ENCODE measurements at places on chromosomes 6 and 20. TPM values are rescaled to one million over a fixed set of nuclear protein-coding genes. Genes with fewer than 3 reads are reported as not detected.

DNA sequence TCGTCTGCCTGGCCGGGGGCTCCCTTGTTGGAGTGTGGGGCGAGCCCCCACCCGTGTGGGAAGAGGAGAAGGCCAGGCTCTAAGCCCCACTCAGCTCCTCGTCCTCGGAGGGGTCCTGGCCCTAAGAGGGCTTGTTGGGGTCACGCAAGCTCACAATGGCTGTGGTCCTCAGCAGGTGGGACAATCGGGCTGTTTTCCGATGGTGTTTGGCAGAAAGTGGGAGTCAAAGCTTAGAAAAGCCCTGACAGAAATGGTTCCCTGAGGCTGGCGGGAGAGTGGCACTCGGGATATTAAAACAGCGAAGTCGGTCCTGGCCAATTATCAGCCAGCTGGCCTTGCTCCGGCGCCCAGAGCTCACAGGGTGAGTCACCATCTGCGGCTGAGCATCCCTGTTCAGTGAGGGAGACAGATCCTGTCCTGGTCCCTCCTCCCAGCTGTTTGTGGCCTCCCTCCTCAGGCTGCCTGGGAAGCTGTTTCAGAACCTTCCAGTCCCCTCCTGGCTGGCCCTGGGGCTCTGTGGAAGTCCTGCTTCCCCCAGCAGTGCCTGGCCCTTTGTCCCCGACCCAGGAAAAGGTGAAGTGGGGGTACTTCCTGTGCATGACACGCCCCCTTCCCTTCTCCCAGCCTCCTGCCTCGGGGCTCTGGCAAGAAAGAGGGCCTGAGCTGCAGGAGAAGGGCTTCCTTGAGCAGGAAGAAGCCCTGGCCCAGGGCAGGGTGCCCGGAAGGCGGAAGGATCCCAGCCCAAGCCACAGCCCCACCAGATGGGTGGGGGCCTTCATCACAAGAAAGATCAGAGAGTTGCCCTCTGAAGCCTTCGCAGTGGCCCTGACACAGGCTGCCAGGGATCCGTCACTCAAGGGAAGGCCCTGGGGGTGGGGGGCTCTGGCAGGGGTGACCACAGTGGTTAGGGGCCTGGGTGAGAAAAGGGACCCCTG, 53.6 kb upstream of the BHLHE23 start:
- peak; percentile 89 for DNase-seq

Gene ECT2L
- total RNA-seq: not detected

DNA sequence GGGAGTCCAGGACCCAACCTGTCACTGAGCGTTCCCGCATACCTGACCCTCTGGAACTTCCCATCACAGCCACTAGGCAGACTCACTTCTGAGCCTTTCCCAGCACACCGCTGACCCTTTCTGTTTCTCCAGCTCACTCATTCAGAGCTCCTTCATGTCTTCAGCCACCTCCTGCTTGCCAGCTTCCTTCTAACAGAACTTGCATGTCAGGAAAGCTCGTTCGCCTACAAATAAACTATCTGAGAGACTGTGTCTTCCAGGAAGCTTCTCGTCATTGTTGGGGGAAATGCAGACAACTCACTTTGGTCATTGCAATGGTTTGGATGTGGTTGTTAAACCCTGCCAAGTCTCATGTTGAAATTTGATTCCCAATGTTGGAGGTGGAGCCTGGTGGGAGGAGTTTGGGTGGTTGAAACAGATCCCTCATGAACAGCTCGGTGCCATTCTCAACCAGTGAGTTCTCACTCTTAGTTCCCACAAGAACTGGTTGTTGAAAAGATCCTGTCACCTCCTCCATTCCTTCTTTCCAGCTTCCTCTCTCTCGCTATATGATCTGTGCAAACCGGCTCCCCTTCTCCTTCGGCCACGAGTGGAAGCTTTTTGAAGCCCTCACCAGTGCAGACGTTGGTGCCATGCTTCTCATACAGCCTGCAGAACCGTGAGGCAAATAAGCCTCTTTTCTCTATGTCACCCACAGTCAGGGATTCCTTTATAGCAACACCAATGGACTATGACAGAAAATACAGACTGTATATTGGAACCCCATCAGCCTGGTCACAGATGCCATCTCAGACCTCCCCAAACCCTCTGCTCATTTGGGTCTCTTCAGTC, 1.4 kb upstream of the MUC21 start:
- peak; percentile 51 for DNase-seq

DNA sequence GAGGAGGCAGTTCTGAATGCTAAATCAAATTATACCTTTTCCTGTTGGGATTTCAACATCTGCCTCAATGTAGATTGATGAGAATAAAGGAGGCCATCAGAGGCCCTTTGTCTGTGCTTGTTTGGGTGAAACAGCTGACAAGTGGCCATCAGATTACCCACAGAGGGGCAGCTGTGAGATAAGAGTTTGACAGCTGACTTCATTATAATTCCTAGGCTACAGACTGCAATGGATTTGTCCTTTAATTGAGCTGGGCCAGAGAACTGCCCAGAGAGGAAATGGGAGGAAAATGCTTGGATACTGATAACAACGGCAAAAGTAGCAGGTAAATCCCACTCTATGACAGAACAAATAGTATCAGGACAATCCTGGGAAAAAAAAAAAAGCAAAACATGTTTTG, 649.4 kb downstream of the HDGFL1 start:
- no peak for DNase-seq

DNA sequence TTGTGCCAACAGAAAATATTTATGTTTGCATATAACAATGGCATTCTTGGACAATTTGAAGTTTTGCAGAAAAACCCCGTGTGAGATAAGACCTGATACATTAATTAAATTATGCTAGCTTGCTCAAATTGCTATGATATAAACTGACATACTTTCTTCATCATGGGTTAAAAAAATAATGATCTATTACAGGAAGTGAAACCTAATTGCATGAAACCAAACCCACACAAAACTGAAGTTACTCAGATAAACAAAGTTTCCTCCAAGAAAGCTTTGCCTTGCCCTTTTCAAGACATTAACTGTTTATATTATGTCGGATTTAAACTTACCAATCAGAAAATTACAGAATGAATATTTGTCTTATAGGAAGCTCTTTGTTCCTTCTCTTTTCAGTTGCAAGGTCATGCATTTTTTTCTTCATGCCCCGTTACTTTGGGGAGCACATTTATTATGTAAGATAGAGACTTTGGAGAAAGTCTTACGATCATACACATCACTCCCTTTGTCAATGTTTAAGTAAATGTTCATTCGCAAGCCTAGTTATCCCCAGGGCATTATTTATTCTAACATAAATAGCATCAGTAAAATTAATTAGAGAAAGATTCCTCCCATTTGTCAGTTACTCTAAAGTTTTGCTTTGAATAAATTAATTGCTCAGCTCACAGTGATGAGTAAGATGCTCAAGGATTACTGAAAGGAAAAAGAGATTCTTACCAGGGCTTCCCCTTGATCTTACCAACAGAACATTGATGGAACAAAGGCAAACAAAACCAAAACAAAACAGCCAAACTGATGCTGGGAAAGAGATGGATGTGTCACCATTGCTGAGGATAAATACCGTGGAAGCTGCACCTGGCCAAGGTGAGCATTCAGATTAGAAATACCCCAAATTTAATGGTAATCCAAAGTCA, 14.8 kb upstream of the TMEM244 start:
- DNase-seq: no peak

GRCh38 chr6:44353336-44353735, 10.9 kb downstream of the SPATS1 start:
- DNase-seq: peak; percentile 47

GRCh38 chr20:50283922-50284810, 93.5 kb downstream of the CEBPB start:
- peak; percentile 83 for DNase-seq

DNA sequence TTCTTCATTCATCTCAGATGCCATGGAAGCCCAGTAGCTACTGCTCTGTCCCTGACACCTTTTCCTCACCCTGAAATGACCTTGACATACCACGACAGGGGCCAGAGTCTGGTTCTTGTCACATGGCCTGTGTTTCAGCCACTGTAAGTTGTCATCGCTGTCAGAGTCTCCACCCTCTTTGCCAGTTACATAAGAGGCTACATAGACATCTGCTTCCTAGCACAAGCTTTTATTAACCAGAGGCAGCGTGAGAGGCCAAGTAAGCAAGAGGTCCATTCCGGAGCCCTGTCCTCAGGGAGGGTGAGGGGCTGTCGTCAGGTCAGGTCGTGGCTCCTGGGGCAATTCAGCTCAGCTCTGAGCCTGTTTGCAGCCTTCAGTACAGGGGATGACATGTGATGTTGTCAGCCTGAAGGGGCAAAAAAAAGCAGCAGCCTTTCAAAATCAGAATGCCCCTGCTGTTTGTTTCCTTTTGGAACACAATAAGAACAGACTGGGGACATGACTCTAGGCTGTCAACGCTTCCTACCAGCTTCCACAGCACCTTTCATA, 146.3 kb downstream of the MTFR2 start:
- no peak for DNase-seq

- DNase-seq: no peak
These were observed 48.0 kb downstream of the ADTRP start for GRCh38 chr6:11730641-11731040.

- DNase-seq: no peak
These were observed 34.8 kb downstream of the RNASET2 start for GRCh38 chr6:166921570-166921969.

DNA sequence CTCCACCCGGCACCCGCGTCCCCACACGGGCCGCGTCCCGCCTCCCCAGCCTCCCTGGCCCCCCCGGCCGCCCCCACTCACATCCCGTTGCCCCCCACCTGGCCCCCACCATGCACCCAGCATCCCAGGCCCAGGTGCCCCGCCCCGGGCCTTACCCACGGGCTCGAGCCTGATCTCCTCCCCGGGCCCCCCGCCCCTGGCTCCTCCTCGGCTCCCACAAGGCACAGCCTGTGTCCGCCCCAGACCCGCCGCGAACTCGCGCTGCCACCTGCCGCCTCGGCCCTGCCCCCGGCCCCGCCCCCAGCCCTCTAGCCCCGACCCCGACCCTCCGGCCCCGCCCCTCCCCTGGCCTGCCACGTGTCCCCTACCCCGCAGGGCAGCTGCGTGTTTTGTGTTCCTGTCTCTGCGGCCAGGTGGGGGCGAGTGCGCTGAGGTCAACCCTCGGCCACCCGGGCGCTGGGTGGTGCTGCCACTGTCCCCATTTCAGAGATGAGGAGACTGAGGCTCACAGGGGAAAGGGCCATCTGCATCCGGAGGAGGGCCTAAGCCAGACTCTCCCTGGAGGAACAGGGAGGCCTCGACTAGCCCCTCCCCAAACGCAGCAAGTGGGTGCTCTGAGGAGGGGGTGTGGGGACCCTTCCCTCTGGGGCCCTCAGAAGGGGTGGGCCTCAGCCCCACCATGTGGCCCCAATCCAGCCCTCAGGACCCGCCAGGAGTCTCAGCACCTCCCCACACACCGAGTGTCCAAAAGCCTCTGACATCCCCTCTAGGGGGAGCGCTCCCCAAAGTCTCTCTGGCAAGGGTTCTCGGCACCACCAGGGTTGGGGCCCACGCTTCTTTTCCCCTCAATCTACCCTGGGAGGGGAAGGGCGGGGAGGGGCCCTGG, 99.8 kb downstream of the TAF4 start:
- DNase-seq: no peak

- DNase-seq: no peak
These were observed 11.5 kb upstream of the CST7 start for GRCh38 chr20:24937579-24937978.

Gene SCGN
- total RNA-seq: not detected

Gene OR2H1
- total RNA-seq: not detected

- DNase-seq: no peak
These were observed 12.7 kb downstream of the DYNLRB1 start for GRCh38 chr20:34528921-34529297.

Gene CTSA
- 142 TPM for total RNA-seq

GRCh38 chr20:23602241-23602640, 3.5 kb downstream of the CST9 start:
- no peak for DNase-seq

DNA sequence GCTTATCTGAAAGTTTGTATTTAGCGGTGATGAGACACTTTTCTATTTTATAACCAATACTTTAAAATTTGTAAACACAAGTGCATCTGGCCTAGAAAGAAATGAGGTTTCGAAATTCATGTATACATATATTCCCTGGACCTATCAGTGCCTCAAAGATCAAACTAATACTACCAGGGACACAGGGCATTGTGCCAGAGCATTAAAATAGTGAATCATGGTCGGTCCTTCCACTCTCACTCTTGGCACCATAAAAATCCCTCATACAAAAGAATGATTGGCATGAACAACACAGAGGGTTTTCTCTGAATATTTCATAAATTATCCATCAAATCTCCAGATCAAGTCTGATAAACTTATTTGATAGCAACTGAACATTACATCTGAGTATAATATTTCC, 62.0 kb downstream of the MMUT start:
- no peak for DNase-seq

Gene MROH8
- total RNA-seq: 1.3 TPM

DNA sequence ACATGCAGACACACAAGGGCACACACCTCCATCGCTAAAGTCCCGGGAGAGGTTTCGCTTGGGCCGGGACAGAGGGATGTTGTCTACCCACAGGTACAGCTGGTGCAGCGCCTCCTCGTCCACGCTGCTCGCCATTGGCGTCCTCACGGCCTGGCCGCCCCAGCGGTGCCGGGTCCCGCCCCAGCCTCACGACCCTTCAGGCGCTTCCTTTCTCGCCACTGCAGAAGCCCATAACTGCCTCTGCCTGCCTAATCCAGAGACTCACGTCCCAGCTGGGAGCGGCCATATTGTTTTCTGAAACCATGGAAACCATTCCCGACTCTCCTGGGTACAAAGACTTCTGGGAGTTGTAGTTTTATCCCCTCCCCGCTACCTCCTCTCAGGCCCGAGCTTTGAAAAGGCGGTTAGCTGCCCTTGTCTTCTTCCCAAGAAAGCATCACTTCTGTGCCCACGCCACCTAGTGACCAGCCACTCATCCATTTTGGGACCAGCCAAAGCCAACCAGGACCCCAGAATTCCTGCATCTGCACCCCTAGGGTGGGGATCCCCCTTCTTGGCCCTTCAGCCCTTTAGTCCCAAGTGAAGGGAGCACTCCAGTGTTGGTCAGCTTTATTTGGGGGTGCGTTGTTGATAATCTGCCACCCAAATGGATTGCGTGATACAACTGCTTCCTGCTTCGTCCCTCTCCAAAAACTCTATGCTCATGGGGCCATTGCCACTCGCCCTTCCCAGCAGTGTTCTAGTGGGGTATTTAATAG, at the start of gene SPEF1:
SPEF1 (minus strand) TSS at position 296 of the 758 bp plus-strand sequence; CDS start at position 135, 161 bp downstream.
- DNase-seq: peak; percentile 95

DNA sequence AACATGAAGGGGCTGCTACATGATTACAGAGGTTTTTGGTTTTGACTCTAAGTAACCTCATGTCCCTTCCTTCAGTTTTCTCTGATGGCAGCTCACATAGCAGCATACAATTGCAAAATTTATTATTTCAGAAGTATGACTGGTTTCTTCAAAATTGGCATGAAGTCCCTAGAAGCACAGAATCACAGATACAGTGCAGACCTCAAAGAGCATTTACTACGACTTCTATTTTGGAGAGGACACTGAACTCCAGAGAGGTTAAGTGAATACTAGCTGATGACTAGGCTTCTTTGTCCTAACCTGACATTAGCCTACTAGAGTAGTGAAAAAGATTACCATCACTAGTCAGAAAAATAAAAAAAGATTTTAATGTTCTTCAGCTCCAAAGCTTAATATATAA, 664.3 kb downstream of the RFPL4B start:
- no peak for DNase-seq

Gene SLC22A23
- total RNA-seq: 8.2 TPM

Measured in A172 (cell line).